ENCODE measurements at places on chromosomes 16 and 17.

- DNase-seq = no peak
Measured at GRCh38 chr16:75250809-75251279, 580 bp downstream of the BCAR1 start.

- no peak for DNase-seq
Measured at GRCh38 chr16:88287219-88287618, 95.5 kb upstream of the ZNF469 start.

DNA sequence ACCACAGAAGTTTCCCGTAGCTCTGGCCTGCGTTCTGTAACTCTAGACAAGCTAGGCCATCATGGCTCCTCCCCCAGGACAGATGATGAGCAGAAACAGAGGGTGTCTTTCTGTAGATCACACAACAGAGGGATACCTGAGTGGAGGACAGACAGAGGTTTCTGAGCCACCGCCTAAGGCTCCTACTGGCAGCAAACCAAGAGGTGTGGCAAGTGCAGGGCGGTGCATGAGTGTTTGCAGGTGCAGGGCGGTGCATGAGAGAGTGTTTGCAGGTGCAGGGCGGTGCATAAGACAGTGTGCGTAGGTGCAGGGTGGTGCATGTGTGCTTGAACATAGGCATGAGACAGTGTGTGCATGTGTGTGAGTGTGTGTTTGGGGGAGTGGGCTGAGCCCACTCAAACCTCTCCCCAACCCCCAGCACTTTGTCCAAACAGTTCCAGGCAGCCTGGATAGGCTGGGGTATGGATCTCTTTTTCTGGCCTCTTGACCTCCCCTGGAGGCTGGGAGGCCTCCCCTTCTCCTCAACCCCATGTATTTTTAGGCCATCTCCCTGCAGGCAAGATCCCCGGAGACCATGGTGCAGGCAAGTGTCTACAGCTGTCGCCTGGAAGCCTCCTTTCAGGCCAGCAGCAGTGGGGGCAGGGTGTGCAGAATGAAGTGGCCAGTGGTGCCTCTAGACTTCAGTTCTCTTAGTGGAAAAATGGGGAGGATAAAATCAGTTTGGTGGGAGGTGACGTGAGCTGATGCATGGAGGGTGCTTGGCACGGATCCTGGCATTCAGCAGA is 53.4 kb upstream of the CBX4 start:
- no peak for DNase-seq

DNA sequence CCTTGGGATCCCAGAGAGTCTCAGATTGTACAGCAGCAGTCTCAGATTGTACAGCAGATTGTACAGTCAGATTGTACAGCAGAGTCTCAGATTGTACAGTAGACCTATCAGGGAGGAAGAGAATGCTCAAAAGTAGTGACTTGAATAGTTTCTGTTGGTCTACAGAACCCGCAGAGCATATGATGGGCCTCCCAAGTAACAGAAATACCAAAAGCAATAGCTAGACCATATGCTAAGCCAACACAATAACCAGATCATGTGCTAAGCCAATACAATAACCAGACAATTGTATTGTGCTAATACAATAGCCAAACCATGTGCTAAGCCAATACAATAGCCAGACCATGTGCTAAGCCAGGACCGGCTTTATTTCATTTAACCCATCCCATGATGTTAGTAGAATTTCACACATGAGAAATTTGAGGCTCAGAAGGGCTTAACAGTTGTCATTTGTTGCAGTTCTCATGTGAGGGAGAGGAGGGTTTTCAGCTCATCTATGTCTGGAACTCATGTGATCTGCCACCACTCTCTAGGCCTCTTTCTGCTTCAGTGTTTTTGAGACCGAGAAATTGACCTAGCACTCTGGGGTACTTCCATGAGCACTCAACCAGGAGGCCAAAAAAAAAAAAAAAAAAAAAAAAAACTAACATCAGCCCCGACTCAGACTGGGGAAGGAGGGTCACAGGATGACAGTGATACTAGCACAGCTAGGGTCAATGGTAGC is 144.0 kb downstream of the SOX9 start:
- no peak for DNase-seq

DNA sequence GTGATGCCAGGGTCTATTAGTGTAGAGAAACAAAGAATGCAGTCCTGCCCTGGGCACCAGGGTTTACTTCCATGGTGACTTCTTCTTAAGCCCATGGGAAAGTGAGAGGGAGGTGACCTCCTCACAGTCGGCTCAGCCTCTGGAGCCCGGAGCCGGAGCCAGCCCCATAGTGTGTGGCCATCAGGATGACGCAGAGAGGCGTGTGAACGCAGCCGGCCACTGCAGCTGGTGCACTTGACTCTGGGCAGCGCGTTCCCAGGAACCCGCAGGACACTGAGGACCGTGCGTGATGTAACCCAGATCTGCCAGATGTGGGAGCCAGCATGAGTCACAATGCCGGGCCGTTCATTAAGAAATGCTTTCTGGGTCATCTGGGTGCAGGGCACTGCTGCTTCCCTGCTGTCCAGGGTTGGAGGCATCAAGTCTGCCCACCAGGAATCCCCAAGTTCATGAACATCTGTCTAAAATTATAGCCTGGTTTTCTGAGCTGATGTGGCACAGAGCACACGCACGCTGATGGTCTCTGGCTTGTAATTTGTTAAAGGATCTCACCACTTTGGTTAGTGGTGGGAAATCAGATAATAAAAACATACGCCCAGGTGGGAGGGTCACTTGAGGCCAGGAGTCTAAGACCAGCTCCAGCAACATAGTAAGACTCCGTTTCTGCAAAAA is 114.1 kb downstream of the PITPNC1 start:
- DNase-seq = no peak

GRCh38 chr17:4100883-4101756 is 41.7 kb downstream of the ZZEF1 start:
- DNase-seq = no peak

DNA sequence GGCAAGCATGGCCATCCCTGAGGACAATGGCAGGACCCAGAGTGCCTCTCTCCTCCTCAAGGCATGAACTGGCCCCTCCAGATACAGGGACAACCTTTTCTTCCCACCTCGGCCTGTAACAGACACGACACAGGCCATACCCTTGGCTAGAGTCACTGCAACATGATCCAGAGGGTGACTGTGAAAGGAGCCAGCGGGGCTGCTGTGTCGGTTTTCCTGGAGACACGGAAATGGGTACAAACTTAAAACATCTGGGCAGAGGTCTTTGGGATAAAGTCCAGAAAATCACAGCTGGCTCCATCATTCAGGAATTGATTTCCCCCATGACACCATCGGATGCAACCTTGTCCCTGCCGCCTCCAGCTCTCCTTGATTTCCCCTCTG is 5.3 kb downstream of the CEP295NL start:
- no peak for DNase-seq

DNA sequence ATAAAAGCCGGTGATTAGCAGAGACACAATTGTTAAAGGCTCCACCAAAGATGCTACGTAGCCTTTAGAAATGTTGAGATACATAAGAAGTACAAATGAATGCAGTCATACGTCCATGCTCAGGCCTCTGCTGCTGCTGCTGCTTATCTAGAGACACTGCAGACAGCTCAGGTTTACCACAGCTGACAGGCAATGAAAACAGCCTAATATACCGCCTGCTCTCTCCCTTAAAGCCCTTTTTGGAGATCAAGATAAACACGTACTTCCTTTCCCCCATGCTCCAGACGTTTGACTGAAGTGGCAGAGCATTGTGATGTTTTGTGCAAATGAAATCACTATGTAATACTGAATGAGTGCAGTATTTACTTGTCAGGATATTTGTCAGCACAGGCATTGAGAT is 185.3 kb downstream of the AATF start:
- DNase-seq = no peak

- no peak for DNase-seq
Measured at GRCh38 chr17:50114849-50115357, 15.1 kb downstream of the SAMD14 start.

DNA sequence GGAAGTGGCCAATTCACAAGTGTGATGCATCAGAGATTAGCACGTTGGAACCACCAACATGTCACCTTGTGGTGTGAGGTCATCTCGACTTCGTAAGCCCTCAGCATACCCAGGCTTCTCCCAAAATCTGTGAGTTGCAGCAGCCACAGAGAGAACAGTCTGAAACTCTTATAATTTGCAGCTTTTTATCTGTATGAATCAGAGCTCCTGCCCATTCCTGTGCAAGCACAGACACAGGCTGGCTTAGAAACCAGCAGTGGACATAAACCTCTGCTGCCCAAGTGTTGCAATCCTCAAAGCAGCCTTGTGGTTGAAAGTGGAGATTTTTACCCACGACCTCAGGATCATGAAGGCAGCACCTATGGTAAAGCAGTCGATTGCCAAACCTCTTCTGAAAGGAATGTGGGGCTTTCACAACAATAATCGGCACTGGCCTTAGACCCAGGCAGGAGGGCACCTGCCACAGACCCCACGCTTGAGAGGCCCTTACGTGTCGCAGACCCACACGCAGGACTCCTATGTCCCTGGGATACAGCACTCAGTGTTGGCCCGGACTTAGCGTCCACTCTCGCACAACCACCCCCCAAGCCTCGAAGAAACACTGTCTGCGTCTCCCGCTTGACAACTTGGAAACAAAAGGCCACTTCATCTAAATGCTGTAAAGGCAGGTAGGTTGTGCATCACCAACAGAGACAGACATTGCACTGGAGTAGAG is 24.5 kb upstream of the OSGIN1 start:
- no peak for DNase-seq

GRCh38 chr17:79633154-79633553 is 22.3 kb upstream of the RBFOX3 start:
- DNase-seq = no peak

DNA sequence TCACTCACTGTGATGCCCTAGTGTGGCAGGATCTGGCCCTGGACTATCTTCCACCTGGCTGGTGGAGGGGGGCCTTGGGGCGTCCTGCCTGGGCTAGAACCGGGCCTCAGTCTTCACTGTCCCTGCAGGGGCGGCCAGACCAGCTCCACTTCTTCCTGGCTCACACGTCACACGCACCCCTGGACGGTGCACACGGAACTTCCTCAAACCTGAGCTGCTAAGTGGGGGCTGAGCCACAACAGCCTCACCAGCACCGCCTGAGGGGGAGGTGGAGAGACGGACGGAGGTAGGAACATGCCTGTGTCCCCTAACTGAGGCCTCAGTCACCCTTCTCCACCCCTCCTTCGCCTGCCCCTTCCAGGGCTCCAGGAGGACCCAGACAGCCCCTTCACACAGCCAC is 36.6 kb downstream of the TIMM22 start:
- no peak for DNase-seq

DNA sequence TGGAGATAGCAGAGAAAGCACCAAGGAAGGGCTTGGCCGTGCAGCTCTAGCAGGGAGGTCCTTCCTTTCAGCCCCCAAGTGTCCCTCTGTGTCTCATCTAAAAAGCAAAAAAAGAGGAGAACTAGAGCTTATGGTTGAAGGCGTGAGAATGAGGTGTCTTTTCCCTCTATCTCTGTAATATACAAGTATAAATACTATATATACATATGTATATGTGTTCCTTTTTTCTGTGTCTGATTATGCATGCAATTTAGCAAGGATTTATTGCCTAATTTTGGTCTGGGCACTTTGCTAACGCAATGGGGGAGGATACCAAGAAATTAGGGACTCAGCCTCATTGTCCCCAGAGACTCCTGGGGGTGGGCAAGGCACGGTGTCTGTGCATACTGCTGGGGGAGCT is 90.2 kb upstream of the CCL2 start:
- no peak for DNase-seq

GRCh38 chr16:67169011-67169451 is 1.3 kb upstream of the NOL3 start:
- DNase-seq = no peak

DNA sequence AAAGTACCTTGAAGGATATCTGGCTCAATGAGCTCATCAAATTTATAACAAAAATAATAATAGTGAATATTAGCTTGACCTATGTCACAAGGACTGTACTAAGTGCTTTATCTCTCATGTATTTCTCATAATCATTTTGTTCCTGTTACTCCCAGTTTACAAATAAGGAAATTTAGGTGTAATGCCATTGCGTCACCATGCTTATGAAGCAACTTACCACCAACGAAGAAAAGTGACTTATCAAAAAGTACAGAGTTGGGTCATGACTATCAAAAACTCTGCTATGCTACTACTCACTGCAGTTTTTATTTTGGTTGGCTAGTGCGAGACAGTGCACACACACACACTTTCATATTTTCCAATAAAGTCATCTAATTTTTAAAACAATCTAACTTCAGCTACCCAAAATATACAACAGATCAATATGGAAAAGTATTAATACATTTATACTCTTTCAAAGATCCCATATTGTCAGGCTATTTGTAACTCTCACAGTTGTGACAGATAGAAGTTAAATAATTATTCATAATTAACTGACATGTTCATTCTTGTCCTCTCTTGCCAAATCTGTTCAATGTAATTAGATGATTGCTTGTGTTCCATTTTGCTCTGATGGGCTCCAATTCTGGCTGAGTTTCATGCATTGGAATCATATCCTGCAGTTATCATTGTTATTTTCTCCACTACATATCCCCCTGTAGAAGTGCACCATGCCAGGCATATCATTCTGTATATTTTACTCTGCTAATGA is 119.4 kb downstream of the KCNJ2 start:
- DNase-seq = no peak

GRCh38 chr16:67403976-67404555 is 10.8 kb upstream of the TPPP3 start:
- no peak for DNase-seq

DNA sequence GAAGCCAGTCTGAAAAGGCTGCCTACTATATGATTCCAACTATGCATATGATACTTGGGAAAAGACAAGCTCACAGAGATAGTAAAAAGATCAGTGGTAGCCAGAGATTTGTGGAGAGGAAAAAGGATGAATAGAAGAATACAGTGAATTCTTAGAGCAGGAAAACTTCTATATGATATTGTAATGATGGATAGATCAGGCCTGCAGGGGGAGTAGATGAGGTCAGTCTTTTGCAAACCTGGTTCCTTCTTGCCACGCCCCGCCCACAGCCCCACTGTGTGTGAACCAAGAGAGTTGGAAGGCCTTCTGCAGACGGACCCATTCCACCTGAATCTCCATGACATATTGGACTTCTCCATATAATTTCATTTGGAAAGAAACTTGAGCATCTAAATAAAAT is 761 bp upstream of the CCL8 start:
- DNase-seq = peak; percentile 9

GRCh38 chr16:31010585-31011325 is at the start of gene STX1B:
Gene STX1B, minus strand, starts transcription at chr16:31010638. Its CDS starts 242 bp downstream, at chr16:31010396.
- peak; percentile 14 for DNase-seq

GRCh38 chr17:6061290-6061689 is 8.9 kb upstream of the WSCD1 start:
- DNase-seq = no peak

DNA sequence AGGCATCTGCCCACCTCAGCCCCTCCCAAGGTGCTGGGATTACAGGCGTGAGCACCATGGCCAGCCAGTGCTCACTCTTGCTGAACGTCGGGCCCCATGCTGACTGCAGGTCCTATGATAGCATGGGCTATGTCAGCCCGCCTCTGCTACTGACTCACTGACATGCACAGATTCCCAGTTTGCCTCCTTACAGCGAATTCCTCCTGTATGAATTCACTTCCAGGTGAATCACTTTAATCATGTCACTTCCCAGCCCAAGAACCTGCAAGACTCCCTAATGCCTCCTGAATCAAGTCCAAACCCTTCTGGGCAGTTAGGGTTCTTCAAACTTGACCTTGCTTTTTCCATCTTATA is 16.1 kb upstream of the UBTF start:
- no peak for DNase-seq

All from stimulated activated CD8-positive, alpha-beta memory T cell treated with anti-CD3 and anti-CD28 coated beads, Interleukin-4, amount 100 ng/mL, for 24 hours (primary cell).